Fibroblast of the aortic adventitia (primary cell): ENCODE measurements at places on chromosomes 6 and 20. TPM values are rescaled to one million over a fixed set of nuclear protein-coding genes. Genes with fewer than 3 reads are reported as not detected.

The CALHM6 gene
- 0.18 and 1.6 TPM in 2 replicates for total RNA-seq

The ENPP5 gene
- 0.36 and 5.3 TPM in 2 replicates for total RNA-seq

The PDCD2 gene
- 65.1 and 104 TPM in 2 replicates for total RNA-seq

The CCDC170 gene
- total RNA-seq, result 0.09 and 0.82 TPM in 2 replicates

The OOEP gene
- not detected in 2 replicates for total RNA-seq

The CPNE1 gene
- total RNA-seq, result 127 and 154 TPM in 2 replicates

The GSTA3 gene
- total RNA-seq, result not detected in 2 replicates

The KIF25 gene
- not detected in 2 replicates for total RNA-seq

The HLA-DQB1 gene
- total RNA-seq, result not detected in 2 replicates

The STK38 gene
- 34.3 and 47.7 TPM in 2 replicates for total RNA-seq

The ZNF311 gene
- 1.3 and 2.5 TPM in 2 replicates for total RNA-seq
